ENCODE measurements at places on chromosomes 12 and 14.

DNA sequence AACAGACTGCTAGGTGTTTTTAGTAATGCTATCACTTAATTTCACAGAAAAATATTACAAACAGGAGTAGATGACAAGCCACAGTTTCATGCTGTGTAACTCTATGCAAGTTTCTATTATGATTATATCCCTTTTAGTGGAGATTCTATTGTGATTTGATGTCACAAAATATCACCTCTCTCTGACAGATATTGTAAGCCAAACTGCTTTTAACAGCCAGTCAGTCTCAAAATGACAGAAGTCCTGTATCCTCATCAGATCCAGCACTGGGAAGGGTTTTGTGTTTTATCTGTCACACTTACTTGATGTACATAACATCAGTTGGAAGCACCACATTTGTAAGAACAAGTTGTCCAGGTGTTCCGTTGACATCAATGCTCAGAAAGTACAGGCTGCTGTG, 164.8 kb downstream of the DERA start:
- no peak for DNase-seq

DNA sequence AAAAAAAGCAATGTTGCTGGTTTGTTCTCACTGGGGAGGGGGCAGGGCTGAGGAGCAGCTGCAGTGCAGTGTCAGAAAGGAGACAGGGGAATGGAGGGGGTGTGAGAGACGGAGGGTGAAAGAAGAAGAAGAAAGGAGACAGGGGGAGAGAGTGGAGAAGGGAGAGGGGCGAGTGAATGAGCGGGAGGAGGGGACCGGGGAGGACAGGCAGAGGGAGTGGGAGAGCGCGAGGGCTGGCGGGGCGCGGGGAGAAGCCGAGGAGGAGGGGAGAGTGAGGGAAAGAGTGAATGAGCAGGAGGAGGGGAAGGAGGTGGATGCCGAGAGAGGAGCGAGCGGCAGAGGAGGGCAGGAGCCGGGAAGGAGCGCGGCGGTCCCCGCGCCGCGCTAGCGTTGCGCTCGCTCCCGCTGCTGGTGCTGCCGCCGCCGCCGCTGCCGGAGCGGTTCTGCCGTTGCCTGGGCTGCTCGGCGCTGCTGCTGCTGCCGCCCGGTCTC, at the start of gene NOVA1:
Gene NOVA1, minus strand, starts transcription at position 445 of the 492 bp plus-strand sequence. CDS start 597 bp downstream, outside the sequence.
- DNase-seq: no peak

- DNase-seq: no peak
These were observed 316.0 kb downstream of the RAD51B start for GRCh38 chr14:68135566-68135965.

GRCh38 chr12:27244689-27245488, 803 bp downstream of the STK38L start:
- DNase-seq: no peak

DNA sequence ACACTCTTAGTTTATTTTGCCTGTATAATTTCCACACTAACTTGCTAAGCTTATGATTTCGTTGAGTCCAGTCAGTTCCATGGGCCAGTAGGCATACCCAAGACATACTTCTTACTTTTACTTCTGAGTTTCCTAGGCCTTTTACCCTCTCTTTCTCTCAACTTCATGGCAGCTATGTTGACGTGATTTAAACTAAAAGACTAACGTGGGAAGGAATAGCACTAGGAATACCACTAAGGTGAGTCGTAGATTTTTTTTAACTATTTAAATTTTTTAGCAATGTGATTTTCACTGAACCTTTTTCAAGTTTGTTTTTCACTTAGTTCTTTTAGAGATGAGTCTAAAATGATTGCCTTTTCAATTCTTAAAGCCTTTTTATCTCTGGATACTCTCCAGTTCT, 793.5 kb upstream of the NOVA1 start:
- DNase-seq: no peak
